Right renal pelvis (tissue), 4 donors: ENCODE measurements at places on chromosomes 11 and 22.

- no peak for DNase-seq
Observed at GRCh38 chr11:32829680-32830412, at the start of gene PRRG4. Gene PRRG4 (plus strand): TSS chr11:32829927. CDS start chr11:32830530, 603 bp downstream.

DNA sequence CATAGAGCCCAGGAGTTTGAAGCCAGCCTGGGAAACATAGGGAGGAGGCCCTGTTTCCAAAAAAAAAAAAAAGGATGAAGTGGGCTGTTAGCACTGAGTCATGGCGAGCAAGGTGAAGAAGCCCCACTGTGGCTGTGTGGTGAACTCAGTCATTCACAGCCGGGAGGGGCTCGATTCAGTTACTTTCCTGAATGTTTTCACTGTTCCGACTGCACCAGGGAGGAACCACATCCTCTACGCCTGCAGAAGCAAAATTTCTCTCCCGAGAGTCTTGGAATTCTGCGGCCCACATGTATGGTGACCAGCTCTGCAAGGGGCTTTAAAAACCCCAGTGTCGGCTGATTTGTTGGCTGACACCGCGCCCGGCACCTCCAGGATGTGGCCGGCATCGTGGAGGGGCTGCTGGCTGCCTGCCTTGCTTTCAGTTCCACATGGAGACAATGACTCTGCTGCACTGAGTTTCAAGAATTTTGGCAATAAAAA is 27.8 kb upstream of the GRAMD4 start:
- no peak for DNase-seq

- no peak for DNase-seq
Observed at GRCh38 chr11:69054397-69055211, 5.9 kb downstream of the TPCN2 start.

DNA sequence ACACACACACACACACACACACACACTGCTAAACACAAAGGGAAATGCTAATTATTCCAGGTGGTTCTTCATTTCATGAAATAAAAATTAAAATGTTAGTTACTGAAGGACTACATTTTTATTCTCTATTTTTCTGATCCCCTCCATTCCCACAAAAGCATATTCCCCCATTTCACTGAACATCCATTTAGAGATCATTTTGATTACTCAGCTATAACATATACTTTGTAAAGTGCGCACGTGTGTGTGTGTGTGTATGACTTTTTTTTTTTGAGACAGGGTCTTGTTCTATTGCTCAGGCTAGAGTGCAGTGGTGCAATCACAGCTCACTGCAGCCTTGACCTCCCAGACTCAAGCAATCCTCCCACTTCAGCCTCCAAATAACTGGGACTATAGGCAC is 42.6 kb downstream of the SLC35F2 start:
- DNase-seq: no peak

- no peak for DNase-seq
Observed at GRCh38 chr11:115428306-115428705, 75.9 kb downstream of the CADM1 start.

DNA sequence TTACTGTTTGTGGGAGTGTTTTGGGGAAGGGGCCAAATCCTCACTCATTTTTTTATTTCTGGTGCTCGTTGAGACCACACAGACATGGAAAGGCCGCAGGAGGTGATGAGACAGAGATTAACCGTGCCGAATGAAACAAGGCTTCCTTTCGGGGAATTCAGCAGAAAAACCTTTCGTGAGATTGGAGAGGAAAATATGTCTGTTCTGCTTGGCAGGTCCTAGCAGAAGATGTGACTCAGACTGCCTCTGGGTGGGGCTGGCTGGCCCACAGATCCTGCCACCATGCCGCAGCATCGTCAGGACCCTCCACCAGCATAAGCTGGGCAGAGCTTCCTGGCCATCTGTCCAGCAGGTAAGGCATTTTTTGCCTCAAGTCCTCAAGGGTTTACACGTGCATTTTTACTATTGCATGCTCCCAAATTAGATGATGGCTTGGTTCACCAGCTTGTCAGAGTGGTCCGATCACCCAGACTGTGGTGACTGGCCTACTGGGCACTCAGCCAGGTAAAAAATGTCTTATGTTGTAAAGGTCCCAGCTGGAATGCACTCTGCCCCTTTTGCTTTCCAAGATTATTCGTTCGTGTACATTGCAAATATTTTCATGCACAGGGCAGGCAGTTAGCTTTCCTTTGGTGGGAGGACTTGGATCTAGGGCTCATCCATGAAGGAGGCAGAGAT is 1.5 kb downstream of the DDB2 start:
- peak; percentile 22 for DNase-seq

- peak; percentile 31 for DNase-seq
Observed at GRCh38 chr22:17159504-17159951, 451 bp upstream of the HDHD5 start.

GRCh38 chr11:23278121-23278520 is 417.8 kb upstream of the CCDC179 start:
- DNase-seq: no peak

DNA sequence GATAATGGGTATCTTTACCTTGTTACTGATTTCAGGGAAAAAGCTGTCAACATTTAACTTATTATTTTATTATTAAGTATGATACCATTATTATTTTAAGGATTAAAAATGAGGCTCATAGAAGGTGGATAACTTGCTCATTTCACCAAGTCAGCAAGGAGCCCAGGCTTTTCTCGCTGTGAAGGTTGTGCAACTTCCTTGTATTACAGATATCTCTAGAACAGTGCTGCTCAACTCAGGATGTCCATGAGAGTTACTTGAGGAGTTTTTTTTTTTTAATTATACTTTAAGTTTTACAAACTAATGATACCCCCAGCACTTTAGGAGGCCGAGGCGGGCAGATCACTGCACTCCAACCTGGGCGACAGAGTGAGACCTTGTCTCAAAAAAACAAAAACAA is 98.2 kb downstream of the INSC start:
- DNase-seq: no peak

DNA sequence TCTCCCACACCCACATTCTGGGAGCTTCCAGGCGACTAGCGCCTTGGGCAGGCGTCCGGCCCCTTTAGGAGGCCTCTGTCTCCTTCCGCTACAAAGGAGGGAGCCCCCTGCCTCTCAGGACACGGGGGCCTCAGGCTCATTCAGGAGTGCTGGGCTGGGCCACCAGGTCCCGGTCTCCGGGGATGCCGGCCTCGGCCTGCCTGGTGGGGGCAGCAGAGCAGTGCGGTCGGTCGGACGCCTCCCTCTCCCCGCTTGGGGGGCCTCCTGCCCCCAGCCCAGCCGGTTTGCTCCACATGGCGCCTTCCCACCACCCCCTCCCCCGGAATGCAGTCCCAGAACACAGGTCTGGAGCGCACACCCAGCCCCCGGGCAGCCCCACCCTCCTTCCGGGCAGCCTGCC is 21.9 kb downstream of the MRPL23 start:
- no peak for DNase-seq

DNA sequence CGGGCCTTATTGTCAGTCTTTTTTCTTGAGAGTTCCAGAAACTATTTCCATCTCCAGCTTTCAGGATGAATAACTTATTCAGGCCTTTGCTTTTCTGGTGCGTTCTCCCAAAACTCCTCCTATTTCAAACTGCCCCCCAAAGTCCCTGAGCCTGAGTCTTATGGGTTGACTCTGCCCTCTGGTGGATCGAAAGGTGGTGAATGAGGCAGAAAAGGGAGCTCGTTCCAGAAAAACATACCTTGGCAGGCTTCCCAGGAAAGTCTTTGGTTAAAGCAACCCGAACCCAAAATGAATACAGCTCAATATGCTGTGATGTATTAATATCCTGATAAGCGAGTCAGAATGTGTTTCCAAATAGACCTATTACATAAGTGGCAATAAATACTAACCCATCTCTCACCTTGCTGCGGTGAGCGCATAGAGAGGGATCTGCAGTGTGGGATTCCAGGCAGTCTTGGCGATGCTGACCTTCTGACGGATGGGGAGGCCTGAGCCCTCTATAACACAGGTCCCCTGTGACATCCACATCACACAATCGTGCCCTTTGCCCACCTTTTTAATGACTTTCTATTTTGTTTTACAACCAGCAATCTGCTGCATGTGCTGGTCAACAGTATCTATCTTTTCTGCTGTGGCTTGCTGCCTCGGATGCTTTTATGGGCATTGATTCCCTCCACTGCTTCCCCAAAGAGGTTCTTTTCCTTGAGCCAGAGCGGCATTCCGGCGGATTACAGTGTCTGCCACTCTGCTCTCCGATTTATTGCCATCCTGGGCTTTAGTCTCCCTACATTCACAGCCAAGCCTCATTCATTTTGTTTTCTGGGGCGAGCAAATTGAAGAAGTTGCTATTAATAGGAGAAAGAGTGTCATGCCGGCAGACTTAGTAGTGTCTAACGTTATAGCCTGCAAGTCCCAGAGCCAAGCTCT is 756.8 kb downstream of the NTM start:
- DNase-seq: peak; percentile 66

DNA sequence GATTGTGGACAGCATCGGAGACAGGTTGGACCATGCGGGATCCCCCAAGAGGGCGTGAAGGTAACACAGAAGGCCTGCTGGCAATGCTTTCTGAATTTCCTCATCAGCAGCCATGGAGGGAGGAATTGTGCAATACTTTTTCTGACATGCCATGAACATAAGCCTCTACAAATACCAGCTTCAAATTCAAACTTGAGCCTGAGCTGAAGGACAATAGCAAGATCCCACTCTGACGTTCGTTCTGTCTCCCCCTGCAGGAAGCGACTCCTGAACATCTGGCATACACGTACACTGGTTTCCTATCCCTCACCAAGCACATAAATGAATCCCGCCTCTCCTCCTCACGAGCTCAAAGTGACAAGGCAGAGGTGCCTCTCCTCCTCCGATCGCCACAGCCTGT is 312.2 kb downstream of the BRD1 start:
- no peak for DNase-seq

DNA sequence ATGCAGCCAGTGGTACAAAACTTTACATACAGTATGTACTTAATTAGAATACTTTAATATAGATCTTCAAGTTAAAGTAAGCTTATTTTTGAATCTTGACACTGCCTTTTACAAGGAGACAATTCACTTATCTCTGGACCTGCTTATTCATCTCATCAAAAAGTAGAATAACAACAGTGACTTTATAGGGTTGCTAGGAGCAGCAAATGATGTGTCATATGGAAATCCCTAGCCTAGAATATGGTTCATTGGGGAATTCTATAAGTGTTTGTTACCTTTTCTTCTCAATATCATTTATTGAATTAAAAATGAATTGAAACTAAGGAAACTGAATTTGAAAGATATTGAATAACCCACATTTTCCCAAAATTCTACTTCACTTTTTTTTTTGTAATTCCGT is 45.0 kb upstream of the FIBIN start:
- no peak for DNase-seq

DNA sequence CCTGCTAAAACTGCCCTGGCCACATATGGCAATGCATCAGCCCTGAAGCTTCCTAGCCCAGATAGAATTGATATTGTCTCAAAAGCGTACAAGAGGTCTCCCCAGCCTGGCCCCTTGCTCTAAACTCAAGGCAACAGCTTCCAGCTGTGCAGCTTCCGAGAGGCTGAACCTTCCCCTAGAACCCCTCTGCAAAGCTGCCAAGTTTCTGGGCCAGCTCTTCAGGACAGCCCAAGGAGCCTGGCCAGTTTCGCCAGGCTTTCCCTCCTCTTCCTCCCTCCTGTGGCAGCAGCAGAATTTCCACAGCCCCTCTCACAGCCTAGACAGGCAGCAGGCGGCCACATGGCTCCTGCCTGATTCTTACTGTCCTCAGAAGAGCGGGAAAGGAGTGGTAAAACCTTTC is 34.5 kb downstream of the NUMA1 start:
- DNase-seq: no peak

DNA sequence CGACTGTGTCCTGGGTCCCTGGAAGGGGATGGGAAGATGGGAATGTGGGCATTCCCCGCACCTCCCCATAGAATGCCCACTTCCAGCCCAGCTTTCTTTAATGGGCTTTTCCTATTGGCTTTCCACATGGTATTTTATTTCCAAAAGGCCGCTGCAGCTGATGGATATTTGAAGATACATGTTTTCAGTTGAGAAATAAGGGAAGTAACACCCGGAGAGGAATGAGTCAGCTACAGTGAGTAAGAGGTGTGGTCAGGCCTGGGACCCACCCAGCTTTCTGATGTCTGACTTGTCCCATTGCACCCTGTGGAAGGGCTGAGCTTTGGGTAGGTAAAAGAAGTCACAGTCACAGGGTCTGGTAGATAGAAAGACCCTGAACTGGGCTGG is 476.9 kb downstream of the MIAT start:
- DNase-seq: no peak

GRCh38 chr22:29224859-29225410 is 19.2 kb downstream of the EMID1 start:
- no peak for DNase-seq

DNA sequence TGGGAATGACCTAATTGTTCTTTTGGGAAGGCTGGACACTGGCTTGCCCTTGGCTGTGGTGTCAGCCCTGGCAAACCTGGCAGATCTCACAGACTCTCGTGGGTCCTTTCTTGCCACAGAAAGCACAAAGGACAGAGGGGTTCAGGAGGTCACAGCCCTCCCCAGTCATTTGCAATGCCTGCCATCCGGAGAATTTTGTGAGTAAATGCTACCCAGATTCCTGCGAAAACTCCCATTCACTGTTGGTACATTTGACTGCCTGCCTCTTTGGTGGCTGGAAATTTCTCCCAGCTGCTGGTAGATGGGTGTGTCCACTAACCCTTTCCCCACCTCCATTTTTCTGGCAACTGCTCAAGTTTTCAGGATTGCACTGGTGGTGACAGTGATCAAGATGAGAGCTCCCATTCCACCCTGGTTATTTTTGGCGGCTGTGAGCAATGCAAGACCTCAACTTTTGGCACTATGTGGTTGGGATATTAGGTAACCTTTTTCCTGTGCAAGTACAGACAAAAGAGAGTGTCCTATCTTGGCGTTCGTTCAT is 155.7 kb downstream of the NAV2 start:
- DNase-seq: no peak

- DNase-seq: no peak
Observed at GRCh38 chr11:70419307-70420007, 21.1 kb downstream of the CTTN start.
